ENCODE measurements at places on chromosomes 2 and 18.

- DNase-seq = no peak
Observed at GRCh38 chr2:239223310-239224198, 177.3 kb downstream of the HDAC4 start.

DNA sequence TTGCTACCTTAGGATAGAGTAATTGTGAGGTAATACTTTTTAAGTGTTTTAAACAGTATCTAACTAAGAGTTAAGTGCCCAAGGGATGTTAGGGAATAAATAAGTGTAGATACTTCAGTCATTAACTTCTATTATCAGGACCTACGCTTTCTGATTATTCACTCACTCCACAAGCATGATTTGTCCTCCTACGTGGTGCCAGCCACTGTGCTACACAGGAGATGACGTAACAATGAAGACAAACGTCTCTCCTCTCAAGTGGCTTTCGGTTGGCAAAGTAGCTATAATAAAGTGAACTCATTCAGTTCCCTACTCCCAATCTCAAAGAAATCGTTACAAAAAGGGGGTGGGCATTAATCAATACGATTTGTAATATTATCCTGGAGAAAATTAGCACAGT is 100.9 kb upstream of the SETBP1 start:
- no peak for DNase-seq

DNA sequence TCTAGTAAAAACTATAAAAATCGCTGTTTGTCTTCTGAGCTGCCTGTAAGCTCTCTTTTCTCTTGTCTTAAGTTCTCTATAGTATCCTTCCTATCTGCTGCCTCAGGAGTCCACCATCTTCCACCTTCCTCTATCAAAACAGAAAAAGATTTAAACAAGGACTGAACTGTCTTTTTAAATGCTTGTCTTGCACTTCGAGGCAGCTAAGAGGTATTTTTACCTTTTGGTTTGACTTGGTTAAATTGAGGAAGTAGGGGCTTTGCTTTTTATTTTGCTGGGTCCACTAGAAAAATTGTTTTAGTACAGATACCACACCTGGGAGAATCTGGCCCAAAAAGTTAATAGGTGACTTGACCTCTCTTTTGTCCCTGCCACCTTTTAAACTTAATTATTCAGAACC is 12.2 kb downstream of the SESTD1 start:
- no peak for DNase-seq

- DNase-seq = no peak
Observed at GRCh38 chr2:100755441-100755840, 64.5 kb upstream of the NPAS2 start.

DNA sequence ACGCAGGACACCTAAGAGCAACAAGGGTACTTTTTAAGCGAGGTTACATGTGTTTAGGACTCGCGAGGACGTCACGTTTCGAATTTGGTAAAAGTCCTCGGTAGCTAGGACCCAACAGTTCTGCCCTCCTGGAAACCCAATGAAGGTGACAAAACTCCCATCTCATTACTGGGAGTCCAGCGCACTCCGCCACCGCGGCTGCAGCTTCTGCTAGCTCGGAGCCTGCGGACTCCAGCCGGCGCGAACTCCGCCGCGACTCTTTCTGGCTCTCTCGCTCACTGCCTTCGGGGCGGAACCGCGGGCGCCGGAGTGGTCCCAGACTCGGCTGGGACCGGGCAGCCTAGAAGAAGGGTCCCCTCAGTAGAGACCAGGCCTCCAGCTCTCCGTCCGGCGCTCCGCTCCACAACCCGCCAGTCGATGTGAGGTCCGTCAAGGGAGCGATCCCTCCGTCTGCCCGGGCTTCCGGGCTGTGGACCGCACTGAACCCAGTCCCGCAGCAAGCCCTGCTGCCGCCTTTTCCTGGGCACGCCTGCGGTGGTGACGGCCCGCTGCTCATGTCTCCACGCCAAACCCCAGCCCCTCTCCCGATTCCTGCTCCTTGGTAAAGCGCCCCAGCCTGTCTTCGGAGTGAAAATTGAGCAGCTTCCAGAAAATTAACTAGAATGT is 3.0 kb upstream of the OSR1 start:
- DNase-seq = no peak

DNA sequence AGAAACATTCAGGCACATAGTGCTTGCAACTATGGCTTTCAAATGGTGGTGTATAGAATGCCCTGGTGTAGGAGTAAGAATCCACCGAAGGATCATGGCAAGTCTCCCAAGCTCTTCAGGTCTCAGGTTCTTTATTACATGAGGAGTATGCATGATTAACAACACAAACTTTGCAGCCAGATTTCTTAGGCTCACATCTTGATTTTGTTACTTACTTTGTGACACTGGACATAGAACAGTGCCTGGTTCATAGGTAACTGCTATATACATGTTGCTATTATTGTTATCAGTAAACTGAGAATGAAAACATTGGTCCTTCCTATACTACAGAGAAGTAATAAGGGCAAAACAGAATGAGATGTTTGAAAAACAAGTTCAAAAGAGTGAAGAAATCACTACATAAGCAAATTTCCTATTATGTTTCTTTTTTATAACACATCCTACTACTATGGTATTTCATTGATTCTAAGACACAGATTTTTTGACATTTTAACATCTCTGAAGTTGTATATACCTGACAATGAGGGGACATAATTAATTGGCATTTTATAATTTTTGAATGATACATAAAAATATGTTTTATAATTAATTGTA is 284.9 kb downstream of the C1D start:
- DNase-seq = no peak

- no peak for DNase-seq
Observed at GRCh38 chr2:118878531-118879149, 31.2 kb upstream of the EN1 start.

- no peak for DNase-seq
Observed at GRCh38 chr2:160392201-160392600, 101.4 kb downstream of the RBMS1 start.

- no peak for DNase-seq
Observed at GRCh38 chr2:146916914-146917313, 927.9 kb upstream of the ACVR2A start.

DNA sequence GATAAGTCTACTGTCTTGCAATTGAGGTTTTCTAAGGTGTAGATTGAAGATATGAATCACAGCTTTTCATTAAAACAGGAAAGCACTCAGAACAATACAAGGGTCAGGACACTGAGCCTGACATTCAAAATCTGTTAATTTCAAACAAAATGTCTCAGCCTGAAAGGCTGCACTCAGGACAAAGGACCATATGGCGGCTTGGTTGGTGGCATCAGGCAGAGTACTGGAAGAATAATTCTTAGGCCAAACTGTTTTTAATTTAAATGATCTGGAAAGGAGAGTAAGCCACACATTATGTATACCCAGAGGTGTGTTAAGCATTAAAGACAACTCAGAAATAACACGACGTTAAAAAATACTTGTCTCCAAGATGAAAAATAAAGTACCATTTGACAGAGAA is 85.9 kb downstream of the SKA1 start:
- no peak for DNase-seq

DNA sequence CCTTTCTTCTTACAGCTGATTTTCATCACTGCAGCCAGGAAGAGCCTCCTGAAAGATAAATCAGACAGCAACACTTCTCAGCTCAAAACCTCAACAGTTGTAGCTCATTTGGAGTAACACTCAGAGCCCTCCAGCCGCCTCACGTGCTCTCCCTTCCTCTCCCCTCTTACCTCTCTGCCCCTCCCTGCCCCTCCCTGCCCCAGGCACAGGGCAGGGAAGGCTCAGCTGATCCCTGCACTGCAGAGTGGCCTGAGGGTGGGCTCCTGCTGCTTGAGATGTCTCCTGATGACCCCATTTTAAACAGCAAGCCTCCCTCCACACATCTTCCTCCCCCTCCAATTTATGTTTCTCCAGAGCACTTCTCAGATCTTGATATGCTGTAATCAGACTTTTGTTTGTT is 54.4 kb downstream of the SH3YL1 start:
- DNase-seq = no peak

DNA sequence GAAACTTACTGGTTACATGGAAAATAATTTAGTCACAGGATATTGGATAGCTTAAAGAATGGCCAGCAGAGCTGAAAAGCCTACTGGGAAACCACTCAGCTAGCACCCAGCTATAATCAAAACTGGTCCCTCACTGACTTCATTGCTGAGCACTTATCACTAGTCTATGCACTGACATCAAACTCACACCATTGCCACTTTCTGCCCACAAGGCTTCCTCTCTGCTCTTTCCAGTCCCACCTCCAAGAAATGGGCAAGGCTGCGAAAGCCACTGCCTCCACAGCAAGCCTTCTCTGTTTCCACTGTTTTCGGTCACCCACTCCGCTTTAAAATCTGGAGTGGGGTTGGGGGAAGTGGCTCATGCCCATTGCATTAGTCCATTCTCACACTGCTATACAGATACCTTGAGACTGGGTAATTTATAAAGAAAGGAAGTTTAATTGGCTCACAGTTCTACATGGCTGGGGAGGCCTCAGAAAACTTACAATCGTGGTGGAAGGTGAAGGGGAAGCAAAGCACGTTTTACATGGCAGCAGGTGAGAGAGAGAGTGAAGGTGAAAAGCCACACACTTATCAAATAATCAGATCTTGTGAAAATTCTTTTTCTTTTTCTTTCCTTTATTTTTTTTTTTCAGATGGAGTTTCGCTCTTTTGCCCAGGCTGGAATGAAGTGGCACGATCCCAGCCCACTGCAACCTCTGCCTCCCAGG is 77.0 kb upstream of the CERS6 start:
- peak; percentile 34 for DNase-seq

GRCh38 chr2:58416696-58417095 is 175.6 kb upstream of the FANCL start:
- DNase-seq = no peak

- DNase-seq = no peak
Observed at GRCh38 chr2:60502144-60502543, 51.3 kb downstream of the BCL11A start.

- DNase-seq = no peak
Observed at GRCh38 chr18:79392226-79392625, 3.5 kb upstream of the NFATC1 start.

DNA sequence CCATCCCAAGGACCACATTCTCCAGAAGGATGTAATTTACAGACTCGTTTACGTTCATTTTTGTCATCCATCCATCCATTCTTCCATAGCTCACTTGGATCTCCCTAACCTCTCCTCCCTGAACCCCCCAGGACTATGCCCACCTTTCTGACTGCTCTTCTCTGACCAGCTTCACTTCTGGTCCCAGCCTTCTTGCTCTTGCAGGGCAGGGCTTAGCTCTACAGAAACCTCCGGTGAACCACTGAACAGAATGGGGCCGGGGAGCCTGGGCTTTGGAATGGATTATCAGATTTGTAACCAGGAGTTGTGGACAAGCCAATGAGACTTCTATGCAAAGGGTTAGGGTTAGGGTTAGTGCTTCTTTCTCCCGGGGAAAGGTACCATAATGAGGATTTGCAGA is 95.0 kb downstream of the TGFA start:
- no peak for DNase-seq

DNA sequence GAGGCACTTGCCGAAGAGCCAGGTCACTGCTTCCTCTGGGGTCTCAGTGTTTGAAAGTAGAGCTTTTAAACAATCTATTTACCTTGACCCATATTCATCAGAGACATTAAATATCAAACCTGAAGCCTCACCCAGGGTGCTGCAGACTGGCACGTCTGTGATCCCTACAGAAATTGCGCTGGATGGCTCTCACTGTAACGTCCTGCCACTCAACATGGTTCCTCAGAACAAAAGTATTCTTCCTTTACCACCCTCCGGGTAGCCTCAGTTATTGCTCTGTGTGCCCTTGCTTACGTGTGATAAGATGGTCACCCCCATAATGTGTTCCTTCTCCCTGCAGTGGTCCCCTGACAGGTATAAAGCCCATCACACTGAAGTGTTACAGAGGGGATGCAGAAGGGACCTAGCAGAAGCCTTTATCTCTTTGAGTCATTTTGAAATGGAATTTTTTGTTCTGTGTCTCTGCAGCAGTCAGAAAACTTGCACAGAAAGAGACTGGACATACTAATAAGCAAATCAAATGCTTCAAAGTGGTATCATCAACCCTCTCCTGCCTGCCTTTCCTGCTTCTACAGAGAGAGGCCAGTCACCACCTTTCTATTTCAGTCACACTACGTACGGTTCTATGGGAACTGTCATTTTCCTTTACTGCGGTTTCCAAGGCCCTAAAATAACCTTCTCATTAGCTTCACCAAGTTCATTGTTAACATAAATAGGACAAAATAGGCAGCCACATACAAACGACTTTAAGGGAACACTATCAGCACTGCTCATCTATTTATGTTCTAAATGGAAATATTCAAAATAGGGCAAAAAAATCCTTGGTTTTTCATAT is 86.8 kb downstream of the METTL8 start:
- no peak for DNase-seq

DNA sequence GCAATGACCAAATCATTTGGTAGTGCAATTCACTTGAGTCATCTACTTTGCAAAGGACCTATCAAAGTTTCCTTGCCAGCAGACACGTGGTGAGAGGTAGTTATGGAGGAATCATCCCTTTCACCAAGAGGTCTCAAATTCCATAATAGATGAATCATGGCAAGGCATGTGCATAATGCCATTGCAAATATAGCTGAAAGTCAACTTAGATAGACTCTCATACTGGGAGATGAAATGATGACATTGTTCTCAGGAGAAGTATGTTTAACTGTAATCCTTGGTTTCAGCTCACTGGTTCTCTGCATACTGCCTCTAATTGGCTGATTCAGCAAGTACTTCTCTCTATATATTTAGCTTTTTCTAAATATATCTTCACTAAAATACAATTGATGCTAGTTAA is 57.2 kb downstream of the CALCRL start:
- DNase-seq = no peak

DNA sequence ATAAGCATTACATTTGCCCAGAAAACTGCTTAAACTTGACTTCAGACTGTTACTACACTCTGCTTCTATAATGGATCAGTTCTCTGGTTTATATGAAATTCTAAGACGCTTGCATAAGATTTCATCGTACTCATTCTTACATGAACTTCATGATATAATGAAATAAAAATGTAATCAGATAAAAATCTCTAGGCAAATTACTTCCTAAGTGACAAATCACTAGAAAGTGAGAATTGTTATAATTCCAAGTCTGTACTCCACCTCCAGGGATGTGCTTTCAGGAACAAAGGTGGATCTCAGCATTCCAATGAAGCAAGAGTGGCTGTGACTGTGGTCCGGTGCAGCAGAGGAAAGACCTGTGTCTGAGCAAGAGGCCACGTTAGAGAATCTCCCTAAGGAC is 226.2 kb downstream of the PIEZO2 start:
- no peak for DNase-seq

DNA sequence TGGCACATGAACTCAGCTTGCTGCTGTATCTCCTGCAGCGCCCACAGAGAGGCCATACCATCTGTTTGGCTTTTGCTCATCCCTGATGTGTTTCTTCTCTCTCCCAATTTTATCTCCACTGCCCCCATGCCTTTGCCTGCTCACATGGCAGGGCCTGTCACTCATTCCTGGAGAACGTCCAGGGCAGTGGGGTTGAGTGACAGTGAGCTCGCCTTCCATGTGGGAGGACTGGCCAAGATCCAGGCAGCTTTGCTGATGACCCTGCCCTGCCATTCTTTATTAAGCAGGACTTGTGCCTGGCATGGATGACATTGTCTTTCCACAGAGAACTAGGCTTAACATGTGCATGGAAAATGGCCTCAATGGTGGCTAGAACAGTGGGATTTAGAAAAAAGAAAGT is 230.5 kb upstream of the THSD7B start:
- no peak for DNase-seq

Data from CD4-positive, alpha-beta T cell treated with Interleukin-1 beta for 1 hour (primary cell).